ENCODE measurements at places on chromosomes 12 and 14. TPM values are rescaled to one million over a fixed set of nuclear protein-coding genes. Genes with fewer than 3 reads are reported as not detected.

DNA sequence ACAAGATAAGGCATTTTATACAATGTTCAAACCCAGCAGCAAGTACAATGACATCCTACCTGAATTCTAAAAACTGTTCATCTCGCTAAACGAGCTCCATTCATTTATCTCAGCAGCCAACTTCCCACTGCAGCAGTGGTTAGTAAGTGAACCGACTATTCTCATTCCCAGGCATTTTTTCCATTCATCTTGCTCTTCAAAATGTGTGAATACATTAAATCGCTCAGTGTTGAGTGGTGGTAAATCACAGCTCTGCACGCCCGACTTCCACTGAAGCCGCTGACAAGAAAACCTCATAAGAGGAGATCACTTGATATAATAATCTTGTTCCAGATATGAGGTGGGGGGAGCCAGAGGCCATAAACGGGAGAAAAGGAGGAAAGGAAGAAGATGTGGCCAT is 746.2 kb upstream of the USP15 start:
- no peak for ATAC-seq

DNA sequence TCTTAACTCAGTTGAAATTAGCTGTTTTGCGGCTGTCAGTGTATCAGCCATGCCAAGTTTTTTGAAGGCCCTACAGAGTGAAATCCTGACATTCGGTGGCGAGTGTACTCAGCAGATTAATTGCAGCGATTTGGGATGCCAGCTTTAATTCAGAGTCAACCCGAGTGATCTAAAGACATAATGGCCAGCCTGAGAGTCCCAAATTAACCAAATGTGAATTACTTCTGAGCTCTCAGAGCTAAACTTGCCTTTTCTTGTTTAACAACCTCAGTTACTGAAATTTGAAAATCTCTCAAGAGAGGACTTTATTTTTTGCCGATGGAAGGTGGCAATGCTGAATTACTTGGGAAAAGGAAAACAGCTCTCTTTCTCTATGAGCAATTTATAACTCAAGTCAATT is 148.5 kb downstream of the GLT1D1 start:
- no peak for ATAC-seq

Gene SPIC
- not detected for total RNA-seq

Gene PARPBP
- total RNA-seq = 35.2 TPM

DNA sequence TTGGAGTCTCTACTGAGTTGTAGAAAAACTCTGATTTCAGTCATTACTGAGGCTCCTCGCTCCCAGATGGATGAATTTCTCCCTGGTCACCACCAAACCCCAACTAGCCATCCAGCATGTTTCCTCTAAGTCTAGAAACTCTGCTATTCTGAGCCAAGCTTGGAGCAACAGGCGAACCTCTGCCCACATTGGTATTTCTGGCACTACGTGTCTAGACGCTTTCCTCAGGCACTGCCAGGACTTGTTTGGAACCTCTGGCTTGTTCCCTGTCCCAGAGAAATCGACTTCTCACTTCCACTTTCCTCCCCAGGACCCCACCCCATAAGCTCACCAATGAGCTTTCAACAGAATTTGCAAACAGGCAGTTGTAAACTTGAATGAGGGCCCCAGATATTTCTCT is 27.6 kb downstream of the WSCD2 start:
- no peak for ATAC-seq

Gene PIWIL1
- total RNA-seq = not detected

Data from activated T-helper 17 cell treated with anti-CD3 and anti-CD28 coated beads, Interleukin-2, amount 50 U/mL, for 72 hours (primary cell).